ENCODE measurements at places on chromosomes 16 and 17.

- DNase-seq, result no peak
These were observed 185.0 kb downstream of the TANC2 start for GRCh38 chr17:63150994-63151464.

- DNase-seq, result no peak
These were observed 63.5 kb upstream of the PLCG2 start for GRCh38 chr16:81715358-81716196.

GRCh38 chr16:30656974-30657865 lies 1.0 kb upstream of the FBRS start:
- no peak for DNase-seq

DNA sequence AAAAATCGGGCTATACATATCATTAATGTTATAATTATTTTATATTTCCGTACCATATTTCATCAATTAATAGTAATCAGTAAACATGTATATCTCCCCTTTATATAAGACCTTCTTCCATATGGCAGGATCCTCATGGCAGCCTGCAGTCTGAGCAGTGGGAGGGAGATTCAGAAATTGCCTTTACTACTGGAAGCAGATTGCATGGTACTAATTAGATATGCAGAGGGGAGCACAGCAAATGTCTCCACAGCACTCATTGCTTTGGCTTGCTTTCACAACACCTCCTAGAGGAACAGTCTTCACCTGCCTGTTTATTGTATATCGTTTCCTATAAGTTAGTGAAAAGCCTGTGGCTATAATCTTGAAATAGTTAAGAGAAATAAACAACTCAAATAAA lies 585.8 kb upstream of the GOT2 start:
- DNase-seq, result no peak

GRCh38 chr17:3539881-3540540 lies 17.6 kb downstream of the TRPV3 start:
- DNase-seq, result no peak

- no peak for DNase-seq
These were observed 68.9 kb downstream of the ABCC6 start for GRCh38 chr16:16154281-16154951.

DNA sequence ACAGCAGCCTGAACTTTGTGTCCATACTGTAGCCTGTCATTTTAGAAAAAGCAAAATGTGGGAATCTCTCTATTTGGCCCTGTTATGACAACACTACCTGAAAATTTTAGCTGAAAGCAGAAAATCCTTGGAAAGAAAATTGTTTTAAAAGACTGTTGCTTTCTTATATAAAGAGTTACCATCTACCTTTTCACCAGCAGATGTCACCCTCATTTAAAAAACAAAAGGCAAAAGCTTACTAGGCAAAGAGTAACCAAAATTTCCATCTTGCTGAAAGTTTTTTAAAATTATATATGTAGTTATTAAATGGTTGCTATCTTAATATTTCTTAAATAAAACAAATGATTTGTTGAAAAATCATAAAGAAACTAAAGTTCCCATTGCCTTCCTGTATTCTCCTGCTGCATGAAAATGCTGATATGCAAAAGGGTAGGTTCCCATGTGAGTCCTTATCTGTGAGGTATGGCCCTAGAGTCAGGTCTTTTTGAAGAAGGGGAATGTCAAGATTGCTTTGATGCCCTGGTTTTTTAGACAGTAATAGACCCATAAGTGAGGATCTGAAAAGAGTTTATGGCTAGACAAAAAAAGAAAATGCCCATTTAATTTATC lies 61.0 kb downstream of the TNRC6C start:
- DNase-seq, result no peak

GRCh38 chr16:69936751-69937211 lies 14.4 kb upstream of the CLEC18A start:
- no peak for DNase-seq

- no peak for DNase-seq
These were observed 9.8 kb upstream of the SLC6A2 start for GRCh38 chr16:55645986-55646385.

- DNase-seq, result no peak
These were observed 6.0 kb downstream of the CCDC137 start for GRCh38 chr17:81672504-81672903.

DNA sequence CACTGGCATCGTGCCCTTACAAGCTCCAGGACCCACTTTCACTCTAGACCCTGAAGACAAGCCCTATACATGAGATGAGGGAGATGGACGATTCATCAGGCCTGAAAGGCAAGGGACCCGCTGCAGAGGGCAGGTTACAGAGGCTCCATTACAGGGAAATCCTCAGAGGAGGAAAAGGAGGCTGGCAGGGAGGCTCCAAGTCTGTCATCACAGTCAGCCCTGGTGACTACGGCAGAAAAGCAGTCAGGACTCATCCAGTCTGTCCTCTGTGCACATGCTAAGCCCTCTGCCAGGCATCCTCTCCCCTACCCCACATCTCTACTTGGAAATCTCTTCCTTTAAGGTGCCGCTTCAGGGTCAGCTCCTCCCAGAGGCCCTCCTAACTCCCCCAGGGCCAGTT lies 197.7 kb upstream of the CDH5 start:
- DNase-seq, result no peak

GRCh38 chr17:929586-929985 lies 50.0 kb downstream of the NXN start:
- no peak for DNase-seq

GRCh38 chr17:75864448-75864871 lies 9.3 kb upstream of the WBP2 start:
- peak; percentile 58 for DNase-seq

- DNase-seq, result no peak
These were observed 31.3 kb upstream of the TNS4 start for GRCh38 chr17:40532520-40533253.

DNA sequence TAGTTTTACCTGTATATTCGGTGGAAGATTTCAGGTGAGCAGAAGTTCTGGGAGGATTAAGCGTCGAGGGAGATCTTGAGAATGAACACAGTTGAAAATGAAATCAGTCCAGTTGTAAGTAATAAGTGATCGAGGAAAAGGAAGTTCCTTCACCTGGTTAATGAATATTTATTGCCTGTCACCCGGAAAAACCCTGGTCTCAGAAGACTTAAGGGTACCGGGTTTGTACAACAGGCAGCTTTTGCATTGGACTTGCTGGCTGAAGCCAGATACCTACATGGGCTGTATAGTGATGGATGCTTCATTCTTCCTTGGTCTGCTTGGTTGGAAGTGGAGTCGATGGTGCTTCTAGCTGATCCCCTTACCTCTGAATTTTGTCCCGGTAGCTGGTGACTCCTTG lies 72.7 kb downstream of the PRKCA start:
- no peak for DNase-seq

GRCh38 chr17:37062021-37062420 lies 113.3 kb downstream of the AATF start:
- DNase-seq, result no peak

DNA sequence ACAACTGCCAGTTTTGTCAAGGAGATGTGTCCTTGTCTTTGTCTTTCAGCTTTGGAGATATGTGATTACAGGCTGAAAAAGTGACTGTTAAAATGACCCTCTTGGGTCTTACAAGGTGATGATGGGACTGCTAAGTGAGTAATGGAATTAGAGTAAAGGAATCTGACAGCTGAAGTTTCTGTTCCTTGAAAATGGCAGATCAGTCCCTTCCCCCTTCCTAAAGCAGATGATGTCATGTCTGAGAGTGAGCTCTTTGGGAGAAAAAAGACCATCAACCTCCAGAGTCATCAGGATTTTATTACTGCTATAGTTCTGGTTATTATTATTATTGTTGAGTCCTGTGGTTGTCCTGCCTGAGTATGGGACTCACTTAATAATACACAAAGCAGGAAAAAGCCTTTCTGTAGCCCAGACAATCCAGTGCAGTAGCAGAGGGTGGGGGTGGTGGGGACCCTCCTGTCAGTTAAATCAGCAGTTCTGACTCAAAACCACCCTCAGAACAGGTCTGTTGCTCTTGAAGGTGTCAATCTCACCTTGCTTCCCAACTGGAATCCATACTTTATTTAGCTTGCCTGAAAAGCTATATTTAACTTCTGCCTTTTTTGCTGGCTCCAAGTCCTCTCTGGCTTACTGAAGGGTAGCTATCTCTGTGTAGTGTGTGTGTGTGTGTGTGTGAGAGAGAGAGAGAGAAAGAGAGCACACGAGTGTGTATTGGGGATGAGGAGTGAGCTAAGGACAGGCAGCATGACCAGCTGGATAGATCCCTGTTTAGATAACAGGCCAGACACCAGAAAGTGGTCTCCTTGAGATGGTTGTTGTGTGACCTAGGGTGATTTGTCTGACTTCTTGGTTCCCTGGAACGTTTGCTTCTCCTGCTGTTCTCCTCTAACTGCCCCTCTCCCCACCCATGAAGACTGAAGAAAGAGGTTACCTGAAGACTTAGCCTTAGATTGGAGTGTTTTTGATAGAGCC lies 4.9 kb downstream of the HROB start:
- no peak for DNase-seq

DNA sequence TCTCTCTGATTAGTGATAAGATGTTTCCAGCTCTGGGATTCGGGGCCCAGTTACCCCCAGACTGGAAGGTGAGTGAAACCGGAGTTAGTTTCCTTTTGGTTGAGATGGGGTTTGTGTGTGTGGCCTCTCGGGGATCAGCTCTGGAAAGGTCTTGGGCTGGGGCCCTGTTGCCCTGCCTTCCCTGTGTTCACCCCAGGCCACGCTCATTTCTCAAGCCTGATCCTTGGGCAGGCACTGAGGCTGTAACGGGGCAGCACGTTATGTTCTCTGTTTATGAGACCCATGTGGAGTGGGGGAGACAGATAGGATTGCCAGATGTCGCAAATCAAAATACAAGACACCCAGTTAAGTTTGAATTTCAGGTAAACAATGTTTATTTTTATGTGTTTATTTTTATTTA lies 35.5 kb downstream of the CPNE2 start:
- no peak for DNase-seq

GRCh38 chr17:45757431-45758218 lies 26.5 kb upstream of the CRHR1 start:
- DNase-seq, result peak; percentile 1

DNA sequence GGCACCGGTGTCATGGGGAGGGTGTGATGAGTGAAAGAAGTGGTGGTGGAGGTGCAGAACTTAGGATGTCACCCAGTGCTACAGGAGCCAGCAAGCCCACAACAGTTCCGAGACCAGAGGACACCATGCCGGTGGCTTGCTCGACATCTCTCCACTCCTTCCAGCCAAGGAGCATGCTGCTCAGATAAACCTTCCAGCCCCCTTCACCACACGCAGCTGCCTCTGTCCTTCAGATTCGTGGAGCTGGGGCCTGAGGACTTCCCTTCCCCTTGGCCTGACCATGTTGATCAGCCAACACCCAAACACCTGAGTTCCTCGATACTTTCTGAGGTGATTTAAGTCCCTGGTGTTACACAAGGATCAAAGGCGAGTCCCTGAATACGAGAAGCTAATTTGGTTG lies 188.8 kb upstream of the FOXF1 start:
- no peak for DNase-seq

DNA sequence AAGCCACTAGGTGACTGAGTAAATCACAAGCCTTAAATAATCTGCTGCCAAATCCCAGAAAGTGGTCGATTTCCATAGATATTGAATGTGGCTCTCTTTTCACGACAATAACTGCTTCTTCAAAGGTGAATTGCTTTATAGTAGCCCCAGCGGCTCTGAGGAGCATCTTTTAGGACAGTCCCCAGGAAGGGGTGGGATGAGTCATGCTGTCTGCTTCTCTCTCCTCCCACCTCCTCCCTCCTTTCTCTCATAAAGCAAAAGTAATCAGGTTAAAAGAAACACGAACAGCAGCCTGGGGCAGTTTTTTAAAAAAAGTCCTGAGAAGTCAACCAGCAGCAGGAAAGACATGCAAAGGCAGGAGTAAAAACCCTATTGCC lies 1.8 kb downstream of the KIAA0513 start:
- DNase-seq, result no peak

- no peak for DNase-seq
These were observed 4.4 kb upstream of the ASGR1 start for GRCh38 chr17:7183433-7184090.

DNA sequence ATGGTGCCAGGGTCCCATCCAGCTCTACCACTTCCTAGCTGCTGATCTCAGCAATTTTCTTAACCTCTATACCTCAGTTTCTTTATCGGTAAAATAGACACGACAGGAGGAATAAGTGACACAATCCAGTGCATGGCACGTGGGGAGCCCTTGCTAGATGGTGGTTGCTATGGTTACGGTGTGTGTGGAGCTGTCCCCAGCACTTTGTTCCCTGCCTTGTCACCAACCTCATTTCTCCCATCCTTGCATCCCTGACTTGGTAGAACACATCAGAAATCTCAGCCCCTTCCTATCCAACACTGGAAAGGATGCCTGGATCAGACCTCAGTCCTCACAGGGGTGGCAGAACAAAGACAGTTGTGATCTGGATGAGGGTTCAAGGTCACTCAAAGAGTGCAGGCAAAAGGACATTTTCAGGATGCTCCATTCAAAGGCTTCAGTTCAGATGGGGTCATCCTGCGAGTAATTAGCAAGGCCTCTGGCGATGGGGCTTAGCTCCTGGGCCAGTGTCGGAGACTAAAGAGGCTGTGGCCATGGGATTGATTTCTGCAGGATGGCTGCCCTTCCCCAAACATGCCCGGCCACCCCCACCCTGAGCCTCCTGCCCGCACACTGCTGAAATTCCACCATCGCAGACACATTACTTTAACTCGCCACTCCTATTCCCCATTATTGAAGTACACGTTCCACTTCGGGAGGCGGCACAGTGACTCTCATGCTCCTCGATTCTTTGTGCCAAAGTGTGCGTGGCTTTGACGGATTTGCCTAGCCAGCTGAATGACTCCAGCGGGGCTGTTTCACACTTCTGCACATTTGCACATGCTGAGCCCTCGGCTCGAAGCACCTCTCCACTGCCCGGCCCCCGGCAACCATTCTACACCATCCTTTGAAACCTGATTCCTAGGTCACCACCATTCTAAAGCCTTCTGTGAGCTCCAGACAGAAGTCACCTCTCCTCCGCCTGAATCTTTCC lies 40.3 kb downstream of the WNT3 start:
- no peak for DNase-seq

- DNase-seq, result peak; percentile 67
These were observed 569 bp downstream of the FLII start for GRCh38 chr17:18257982-18258355.

- no peak for DNase-seq
These were observed 127.6 kb downstream of the KIF2B start for GRCh38 chr17:53950207-53950857.

DNA sequence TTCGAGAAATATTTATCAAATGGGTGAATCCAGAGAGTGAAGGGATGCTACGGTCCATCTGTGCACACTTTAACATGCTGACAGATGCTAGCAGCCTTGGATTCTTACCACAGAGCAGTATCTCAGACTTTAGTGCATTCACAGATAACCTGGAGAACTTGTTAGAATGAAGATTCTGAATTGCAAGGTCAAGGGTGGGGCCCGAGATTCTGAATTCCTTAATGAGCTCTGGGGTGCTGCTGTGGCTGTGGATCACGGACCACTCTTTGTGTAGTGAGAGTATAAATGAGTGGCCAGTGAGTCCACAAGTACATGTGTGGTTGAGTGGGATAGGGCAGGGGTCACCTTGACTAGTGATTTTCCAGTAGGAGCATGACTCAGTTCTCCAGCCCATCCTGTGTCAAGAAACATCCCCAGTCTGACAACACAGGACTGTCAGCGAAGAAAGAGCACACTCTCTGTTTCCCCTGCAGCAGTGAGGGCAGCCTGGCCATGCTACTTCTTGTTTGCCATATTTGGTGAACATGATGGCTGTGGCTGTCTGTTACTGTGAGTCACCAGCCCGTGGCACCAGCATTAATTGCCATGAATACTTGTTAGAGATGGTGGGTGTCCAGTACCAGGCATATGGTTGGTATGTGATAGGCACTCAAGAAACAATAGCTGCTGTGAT lies 13.0 kb upstream of the SALL1 start:
- no peak for DNase-seq
